ENCODE measurements at places on chromosomes 3 and 15.
A peak's percentile ranks its signal among the peaks of the same experiment; 100 is the strongest.

GRCh38 chr15:71562251-71562650, 248.1 kb upstream of the NR2E3 start:
- no peak for DNase-seq

DNA sequence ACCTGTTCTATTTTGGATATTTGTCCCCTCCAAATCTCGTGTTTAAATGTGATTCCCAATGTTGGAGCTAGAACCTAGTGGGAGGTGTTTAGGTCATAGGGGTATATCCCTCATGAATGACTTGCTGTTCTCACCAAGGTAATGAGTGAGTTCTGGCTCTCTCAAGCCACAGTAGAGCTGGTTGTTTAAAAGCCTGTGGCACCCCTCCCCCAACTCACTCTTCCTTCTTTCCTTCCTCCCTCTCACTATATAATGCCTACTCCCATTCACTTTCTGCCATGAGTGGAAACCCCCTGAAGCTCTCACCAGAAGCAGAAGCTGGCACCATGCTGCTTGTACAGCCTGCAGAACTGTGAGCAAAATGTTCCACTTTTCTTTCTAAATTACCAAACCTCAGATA, 341.1 kb downstream of the SI start:
- no peak for DNase-seq

GRCh38 chr3:168545591-168545990, 449.9 kb upstream of the GOLIM4 start:
- peak; percentile 14 for DNase-seq

DNA sequence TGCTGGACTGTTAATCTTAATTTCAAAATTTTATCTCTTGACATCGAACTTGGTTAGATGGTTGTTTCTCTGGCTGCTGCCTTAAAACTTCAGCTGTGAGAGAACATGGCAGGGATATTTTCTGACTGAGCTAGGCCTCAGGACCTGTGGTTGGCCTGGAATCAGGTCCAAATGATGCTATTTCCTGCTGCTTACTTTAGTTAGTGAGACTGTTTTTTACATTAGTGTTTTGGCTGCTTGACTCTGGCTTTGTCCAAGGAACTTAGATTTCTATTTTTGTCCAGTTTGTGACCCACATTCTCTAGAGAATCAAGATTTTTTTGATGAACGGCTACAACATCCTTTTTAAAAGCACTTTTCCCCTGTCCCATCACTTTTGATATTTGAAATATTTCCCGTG, 497.9 kb upstream of the SGO1 start:
- DNase-seq, result no peak

DNA sequence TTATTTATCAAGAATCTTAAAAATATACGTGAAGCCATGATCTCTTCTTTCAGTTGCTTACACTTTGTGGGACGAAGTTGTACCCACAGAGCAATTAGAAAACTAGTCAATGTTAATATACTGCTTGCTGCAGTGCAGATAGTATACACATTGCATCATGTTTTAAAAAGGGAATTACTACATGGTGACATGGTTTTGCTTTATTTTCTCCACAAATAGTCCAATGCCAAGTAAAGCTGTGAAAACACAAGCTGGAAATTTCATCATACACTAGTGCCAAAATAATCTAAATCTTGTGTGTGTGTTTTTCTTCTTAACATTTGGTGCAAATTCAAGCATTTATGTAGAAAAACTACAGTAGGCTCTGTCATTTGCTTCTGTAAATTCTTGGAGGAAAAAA, 233.0 kb downstream of the EPHA3 start:
- DNase-seq, result no peak
